ENCODE measurements at places on chromosomes 12 and 14.

- no peak for DNase-seq
These were observed 374.9 kb upstream of the RGS6 start for GRCh38 chr14:71557351-71557750.

GRCh38 chr12:72100854-72101253, 162.2 kb downstream of the TPH2 start:
- DNase-seq = no peak

- no peak for DNase-seq
These were observed 20.2 kb downstream of the DCAF4 start for GRCh38 chr14:72946491-72946890.

GRCh38 chr14:20684662-20685456, 499 bp downstream of the RNASE4 start:
- DNase-seq = no peak

- no peak for DNase-seq
These were observed 25.6 kb downstream of the CRACR2A start for GRCh38 chr12:3727354-3727753.

GRCh38 chr12:46160101-46160980, 108.5 kb downstream of the SLC38A1 start:
- DNase-seq = no peak

- DNase-seq = no peak
These were observed 264.9 kb downstream of the TTC8 start for GRCh38 chr14:89089330-89089729.

DNA sequence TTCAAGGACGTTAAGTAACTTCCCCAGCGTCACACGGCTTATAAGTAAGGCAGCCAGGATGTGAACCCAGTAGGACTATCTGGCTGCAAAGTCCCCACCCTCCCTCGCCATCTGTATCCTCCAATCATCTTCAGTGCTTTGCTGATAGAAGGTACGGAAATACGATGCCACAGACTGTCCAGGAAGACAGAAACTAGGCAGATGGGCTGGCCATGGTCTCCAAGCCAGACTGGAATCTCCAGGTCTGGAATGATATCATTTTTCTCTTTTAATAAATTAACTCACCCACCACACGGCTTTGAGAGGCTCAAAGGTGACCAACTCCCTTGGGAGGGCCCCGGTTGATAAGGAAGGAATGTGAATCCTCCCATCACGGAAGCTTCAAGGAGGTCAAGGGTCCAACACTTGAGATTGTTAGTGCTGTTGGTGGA, 16.3 kb upstream of the BDKRB1 start:
- DNase-seq = no peak

GRCh38 chr12:78403136-78403535, 461.4 kb upstream of the SYT1 start:
- DNase-seq = no peak

GRCh38 chr12:26264215-26264838, 69.0 kb downstream of the SSPN start:
- no peak for DNase-seq

DNA sequence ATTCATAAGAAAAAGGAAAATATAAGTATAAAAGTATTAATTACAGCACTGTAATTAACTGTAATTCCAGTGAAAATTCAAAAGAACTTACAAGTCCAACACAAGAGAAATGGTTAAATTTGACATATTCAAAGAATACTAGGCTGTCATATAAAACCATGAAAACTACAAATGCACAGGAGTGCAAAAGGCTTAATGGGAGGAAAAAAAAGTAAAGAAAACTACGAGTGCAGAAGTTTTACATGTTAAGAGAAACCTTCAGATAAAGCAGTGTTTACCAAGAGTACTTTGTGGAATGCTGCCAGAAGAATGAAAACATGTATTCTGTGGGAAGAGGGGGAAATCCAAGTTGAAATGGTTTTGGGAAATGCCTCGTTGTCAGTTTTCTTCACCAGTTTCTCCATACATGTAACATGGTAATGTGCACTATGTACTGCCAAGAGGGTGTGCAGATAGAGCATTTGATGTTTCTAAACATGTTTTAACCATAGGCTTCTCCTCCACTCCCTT, 9.1 kb downstream of the HEATR5A start:
- no peak for DNase-seq

DNA sequence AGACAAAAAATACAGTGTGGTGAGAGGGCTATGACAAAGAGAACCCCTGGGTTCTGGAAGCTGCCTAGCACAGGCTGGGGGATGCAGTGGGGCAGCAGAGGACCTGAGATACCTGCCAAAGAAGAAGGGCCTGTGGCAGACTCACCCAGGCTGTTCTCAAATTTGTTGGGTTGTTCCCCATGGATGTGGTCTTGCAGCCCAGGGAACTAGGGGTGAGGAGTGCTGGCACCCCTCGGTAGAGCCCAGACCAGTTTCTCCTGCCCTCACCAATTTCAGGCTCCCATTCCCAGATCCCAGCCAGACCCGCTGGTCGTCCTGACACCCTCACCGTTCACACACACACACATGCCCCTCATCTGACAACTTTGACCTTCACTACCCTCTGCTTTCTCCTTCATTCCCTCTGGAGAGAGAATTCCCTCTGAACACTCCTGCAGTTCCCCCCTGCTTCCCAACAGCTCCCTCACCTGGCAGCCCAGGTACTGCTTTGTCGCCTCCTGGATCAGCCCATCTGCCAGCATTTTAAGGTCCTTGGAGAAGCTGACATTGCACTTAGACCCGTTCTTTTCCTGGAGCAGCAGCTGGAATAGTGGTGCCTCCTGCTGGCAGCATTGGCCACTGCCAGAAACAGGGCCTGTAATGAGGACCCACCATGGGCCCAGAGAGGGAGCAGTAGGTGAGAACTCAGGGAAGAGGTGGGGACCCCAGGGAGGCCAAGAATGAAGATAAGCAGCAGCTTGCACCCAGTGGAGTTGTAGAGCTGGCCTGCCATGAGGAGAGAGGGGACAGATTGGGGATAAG, 5.9 kb upstream of the GDF11 start:
- DNase-seq = no peak

DNA sequence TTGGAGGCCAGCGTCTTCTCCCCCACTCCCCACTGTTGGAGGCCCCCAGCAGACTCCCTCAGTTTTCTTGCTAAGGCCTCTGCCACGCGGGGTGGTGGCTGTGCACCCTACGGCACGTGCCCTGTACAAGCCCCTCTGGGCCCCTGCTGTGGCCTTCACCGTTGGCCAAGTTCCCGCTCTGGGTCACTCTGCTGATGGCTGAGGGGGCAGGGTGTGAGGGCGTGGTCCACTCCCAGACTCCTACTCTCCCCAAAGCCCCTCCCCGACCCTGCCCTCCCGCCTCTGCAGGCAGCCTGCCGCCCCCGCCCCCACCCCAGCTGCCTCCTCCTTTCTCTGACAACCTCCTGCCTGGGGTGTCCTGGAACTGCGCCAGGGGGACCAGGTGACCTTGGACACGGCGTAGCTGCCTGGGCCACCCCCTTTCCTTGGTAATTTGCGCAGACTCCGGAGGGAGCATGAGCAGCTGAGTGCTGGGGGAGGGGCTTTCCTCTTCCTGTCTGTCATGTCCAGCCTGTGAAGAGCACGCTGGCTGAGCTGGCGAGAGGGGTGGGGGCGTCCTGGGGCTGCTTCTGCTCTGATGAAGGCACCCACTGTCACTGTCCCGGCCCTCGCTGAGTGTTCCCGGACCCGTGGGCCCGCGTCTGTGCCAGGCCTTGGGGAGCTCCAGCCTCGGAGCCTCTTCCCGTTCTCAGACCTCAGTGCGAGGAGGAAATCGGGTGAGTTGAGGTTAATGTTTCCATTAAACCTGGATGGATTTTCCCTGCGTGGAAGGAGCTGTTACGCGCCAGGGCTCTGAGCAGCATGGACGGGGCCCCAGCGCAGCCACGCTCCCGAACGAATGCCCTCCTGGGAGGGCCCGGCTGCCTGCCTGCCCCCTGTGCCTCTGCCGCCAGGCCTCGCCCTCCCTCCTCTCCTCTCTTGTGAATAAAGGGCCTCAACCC, 85.0 kb downstream of the KIF26A start:
- DNase-seq = no peak

GRCh38 chr12:62714774-62715721, 219.9 kb downstream of the PPM1H start:
- no peak for DNase-seq

DNA sequence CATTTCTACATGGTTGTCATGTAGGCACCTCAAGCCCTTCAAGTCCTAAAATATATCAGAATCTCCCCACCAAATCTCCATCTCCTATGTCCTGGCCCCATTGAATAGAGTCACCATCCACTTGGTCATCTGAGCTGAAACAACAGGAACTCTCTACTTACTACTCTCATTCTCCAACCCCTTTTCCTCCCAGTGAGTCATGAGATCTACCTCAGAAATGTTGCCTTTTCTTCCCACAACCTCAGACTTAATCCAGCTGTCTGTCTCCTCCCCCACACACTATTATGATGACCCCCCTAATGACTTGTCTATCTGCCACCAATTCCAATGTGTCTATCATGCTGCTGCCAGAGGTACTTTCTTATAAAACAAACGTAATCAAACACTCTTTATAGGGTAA, 72.3 kb upstream of the TMEM263 start:
- DNase-seq = no peak

GRCh38 chr12:27449026-27449425, 2.5 kb downstream of the SMCO2 start:
- no peak for DNase-seq

GRCh38 chr14:28097585-28097984, 669.0 kb upstream of the FOXG1 start:
- no peak for DNase-seq

DNA sequence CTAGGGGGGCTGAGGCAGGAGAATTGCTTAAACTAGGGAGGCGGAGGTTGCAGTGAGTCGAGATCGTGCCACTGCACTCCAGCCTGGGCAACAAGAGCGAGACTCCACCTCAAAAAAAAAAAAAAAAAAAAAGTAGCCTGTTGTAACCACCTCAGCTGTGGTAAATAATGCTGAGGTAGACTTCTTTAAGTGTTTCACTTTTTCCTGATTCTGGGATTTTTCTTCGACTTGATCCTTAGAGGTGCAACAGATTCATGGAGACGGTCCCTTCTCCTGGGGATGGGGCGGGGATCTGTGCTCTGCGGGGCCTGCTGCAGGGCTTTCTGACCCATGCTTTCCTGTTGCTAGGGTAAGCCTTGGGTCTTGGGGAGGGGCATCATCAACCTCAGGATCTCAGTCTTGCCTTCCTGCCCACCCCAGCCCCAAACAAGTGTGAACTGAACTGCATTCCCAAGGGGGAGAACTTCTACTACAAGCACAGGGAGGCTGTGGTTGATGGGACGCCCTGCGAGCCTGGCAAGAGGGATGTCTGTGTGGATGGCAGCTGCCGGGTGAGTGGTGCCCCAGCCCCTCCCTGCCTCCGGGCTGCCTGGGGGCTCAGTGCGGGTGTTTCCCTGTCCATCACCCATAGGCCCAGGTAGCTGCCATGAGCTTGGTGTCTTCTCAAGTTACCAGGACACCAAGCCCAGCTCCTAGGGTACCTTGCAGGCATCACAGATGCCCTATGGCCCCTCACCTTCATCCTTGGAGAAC, 12.4 kb downstream of the PAPLN start:
- no peak for DNase-seq

DNA sequence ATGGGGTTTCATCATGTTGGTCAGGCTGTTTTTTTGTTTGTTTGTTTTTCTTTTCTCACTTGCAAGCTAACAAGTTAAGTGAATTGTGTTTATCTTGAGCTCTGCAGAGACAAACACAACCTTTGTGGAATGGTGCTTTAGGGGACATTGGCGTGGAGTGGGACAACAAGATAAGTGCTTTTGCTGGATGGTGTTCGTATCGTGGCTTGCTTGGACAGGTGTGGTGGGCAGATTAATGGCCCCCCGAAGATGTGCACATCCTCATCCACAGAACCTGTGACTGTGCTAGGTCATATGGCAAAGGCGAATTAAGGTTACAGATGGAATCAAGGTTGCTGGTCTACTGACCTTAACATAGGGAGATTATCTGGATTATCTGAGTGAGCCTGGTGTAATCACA, 7.0 kb downstream of the MLXIP start:
- no peak for DNase-seq

- DNase-seq = no peak
These were observed 87.0 kb upstream of the DAAM1 start for GRCh38 chr14:59101476-59101875.

GRCh38 chr14:90730206-90730766, 85.9 kb downstream of the TTC7B start:
- no peak for DNase-seq

- DNase-seq = no peak
These were observed 8.3 kb upstream of the C14orf180 start for GRCh38 chr14:104571246-104571645.

DNA sequence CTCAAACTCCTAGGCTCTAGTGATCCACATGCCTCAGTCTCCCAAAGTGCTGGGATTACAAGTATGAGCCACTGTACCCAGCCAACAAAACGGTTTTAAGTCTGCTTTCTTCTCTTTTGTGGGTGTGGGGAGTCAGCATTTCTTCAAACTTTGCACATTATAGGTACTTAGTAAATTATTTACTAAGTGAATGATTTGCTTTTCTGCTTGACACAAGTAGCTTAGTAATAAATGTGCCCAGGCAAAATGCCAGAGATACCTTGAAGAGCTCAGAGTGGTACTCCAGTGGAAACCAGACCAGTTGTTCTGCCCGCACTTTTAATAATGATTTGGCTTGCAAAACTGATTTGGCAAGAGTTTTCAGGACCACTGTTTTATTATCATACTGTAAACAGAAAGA, 15.0 kb downstream of the DEPDC4 start:
- no peak for DNase-seq

DNA sequence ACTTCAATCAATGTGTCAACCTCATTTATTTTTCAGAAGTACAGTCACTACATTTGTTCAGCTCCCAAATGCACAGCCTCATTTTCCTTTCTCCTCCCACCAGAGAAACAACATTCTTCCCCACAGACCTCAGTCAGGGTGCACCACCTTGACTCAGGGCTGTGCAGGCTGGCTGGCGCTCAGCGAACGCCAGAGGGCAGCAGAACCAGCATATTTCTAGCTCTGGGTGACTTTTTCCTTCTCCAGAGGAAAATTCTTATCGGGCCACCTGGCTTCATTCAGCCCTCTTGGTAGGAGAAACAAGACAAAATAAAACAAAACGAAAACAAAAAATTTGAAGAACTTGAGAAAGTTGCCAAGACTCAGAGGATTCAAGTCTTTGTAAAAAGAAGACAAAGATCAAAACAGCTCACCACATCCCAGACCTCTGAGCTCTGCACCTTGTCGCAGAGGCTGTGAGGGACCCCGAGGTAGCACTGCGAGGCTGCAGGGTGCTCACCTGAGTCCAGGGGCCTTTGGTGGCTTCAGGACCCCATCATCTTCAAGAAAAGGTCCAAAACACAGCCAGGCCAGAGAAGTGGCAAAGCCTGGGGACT, 33.7 kb downstream of the PAH start:
- no peak for DNase-seq

- DNase-seq = no peak
These were observed 358.6 kb downstream of the DUSP6 start for GRCh38 chr12:88993651-88994050.

GRCh38 chr12:76002598-76003354, 28.8 kb downstream of the PHLDA1 start:
- no peak for DNase-seq

- no peak for DNase-seq
These were observed 219.3 kb upstream of the FLRT2 start for GRCh38 chr14:85310491-85311272.

DNA sequence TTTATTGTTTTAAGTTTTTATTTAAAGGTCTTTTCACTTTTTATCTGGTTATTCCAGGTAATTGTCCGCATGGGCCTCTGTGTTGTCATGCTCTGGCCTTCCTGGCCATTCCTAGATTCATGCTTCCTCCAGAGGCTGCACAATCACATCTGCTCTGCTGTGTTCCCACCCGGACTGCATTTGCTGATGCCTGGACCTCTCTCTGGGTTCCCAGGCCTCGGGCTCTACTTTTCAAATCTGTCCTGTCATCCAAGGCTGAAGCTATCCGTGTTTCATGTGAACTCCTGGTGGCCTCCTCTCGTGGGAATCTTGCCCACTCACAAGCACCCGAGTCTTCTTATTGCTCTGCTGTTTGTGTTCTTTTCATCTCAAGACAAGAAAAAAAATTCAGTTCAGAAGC, 16.1 kb upstream of the VDR start:
- DNase-seq = no peak

Measured in stimulated activated CD8-positive, alpha-beta memory T cell treated with anti-CD3 and anti-CD28 coated beads, Interleukin-15, amount 100 ng/mL, for 4 hours (primary cell).